ENCODE measurements at places on chromosomes 13 and 19.

GRCh38 chr19:40650749-40651305 is 39.6 kb downstream of the NUMBL start:
- DNase-seq = no peak

- DNase-seq = no peak
Observed at GRCh38 chr19:42057846-42058245, 12.2 kb downstream of the GRIK5 start.

- DNase-seq = no peak
Observed at GRCh38 chr19:33436360-33437345, 63.1 kb downstream of the CEBPG start.

DNA sequence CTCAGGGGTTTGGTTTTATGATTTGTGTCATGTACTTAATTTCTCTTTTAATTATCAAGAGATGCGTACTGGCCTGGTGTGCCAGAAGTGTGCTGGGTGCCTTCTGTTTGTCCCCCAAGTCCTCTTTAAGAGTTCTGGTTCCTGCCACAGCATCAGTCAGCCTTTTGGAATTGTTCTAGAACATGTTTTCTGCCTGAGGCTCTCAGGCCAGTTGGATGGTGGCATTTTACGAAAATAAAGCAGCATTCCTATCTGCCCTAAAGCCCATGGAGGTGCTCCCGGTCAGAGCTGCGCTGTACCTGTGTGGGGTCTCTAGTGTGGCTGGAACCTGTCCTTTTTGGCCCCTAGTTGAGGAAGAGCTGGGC is 54.1 kb downstream of the TSSK6 start:
- DNase-seq = no peak

GRCh38 chr13:40456979-40457553 is 209.4 kb downstream of the FOXO1 start:
- no peak for DNase-seq

DNA sequence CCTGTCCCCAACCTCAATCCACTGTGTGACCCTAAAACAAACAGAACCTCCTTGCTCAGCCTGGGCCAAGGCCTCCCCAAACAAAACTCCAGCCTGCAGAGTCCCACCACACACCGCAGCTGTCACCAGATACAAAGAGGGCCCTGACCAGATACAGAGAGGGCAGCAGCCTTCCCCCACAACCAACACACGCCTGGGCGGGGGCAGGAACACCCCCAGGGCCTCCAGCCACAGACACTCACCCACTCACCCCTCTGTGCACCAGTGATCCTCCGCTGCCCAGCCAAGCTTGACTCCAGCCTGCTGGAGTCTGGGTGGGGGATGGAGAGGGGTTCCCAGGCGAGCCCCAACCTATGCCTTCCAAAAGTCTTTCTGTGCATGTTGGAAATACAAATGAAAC is 5.9 kb upstream of the CIRBP start:
- DNase-seq = no peak

DNA sequence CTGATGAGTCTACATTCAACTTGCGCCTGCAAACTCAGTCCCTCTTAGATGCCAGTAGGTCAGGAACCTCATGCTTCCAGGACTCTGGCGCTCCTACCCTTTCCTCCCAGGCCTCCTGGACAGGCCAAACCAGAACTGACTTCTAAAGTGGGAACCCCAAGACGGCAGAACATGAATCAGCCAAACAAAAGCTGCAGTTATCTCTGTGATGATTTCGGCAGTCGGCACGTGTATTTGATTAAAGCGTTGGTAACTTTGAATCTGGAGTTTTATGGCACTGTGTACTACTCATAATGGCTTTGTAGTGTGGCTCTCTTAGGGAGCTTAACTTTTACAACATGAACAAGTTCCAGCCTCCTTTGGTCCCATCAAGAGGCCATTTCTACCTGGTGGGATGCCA is 13.7 kb downstream of the ACTN4 start:
- no peak for DNase-seq

DNA sequence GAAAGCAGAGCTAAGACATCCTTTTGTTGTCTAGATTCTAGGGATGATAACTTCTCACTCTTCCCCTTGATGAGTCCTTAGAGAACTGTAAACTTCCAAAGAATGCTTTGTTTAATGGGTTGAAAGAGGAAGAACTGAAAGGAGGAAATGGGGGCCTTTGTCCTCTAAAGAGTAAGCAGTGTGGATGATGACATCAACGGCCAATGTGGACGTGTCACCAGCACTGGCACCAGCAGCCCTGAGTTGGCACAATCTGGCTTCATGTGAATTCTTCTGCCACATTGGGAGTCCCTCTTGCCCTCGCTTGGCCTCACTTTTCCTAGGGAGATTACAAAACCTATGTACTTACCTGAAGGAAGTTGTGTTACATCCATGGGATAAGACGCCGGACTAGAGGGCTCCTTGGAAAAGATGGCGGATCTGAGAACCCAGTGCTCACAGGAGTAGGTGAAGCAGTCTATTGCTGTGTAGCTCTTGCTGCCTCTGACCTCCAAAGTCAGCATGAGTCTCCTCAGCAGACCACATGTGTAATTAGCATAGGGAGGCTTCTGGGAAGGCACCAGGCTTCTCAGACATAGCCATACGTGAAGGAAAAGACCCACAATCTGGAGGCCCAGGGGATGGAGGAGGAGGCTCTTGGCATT is 62.8 kb downstream of the RGCC start:
- DNase-seq = no peak

GRCh38 chr19:6217752-6218334 is 61.9 kb downstream of the MLLT1 start:
- no peak for DNase-seq

DNA sequence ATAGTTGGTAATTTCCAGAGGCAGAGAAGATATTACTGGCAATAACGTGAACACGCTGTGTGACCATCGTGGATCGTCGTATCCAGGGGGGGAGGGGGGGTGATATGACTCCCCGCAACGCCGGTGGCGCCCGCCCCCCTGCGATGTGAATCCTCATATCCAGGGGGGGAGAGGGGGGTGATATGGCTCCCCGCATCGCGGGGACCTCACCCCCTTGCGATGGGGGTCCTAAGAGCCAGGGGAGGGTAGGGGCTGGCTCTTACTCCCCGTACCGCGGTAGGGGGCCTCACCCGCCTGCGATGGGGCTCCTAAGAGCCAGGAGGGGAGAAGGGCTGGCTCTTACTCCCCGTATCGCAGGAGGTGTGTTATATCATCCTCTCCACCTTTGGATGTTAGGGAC is 31.3 kb upstream of the RGCC start:
- DNase-seq = no peak

DNA sequence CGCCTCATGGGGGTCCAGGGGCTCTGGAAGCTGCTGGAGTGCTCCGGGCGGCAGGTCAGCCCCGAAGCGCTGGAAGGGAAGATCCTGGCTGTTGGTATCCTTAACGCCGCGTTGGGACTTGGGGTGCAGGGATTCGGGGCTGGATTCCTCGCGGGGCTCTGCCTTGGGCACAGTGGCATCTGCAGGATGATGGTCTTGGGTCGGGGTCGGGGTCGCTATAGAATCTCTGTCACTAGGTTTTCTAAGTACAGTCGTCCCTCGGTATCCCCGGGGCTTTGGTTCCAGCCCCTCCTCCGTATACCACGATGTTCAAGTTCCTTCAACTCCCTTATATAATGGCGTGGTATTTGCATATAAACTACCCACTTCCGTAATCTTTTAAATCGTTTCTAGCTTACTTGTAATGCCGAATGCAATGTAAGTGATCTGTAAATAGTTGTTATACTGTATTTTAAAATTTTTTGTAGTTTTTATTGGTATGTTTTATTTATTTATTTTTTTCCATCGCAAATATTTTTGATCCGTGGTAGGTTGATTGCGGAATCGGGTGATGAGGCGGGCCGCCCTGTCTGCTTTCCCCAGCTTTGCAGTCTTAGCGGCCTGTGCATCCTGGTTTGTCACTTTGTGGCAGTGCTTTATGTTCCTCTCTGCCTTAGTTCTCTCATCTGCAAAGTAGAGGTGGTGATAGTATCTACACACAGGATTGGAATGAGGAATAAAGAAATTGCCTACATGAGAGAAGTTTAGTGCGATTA is 606 bp downstream of the ERCC5 start:
- DNase-seq = peak; percentile 26

DNA sequence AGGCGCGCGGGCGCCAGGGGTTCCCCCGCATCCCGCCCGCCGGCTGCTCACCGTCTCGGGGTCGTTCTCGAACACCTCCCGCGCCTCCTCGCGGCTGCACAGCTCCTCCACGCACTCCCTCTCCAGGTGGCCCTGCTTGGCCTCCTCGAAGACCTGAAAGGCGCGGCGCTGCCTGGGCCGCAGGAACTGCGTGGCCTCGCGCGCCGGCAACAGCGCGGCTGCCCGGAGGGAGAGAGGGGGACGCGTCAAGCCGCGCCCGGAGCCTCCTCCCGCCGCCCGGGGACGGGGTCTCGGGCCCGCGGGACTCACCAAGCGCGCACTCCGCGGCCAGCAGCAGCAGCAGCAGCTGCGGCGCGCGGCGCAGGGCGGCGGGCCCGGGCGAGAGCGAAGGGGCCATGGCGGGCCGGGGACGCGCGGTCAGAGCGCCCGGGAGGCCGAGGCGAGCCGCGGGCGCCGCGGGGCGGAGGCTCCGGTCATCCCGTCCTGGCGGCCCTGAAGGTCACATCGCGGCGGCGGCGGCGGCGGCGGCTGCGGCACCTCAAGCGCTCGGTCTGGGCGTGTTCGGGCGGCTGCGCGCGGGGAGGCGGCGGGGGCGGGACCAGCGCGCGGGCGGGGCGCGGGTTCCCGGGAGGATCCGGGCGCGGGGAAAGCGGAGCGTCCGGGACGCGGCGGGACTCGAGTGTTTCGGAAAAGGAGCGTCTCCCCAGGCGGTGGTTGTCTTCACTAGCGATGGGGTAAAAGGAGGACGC is at the start of gene GAS6:
TSS of gene GAS6 (minus strand) at position 553 of the 749 bp plus-strand sequence. CDS start at position 397, 156 bp downstream.
- no peak for DNase-seq

GRCh38 chr19:54434873-54435214 is 14.2 kb upstream of the LENG8 start:
- no peak for DNase-seq
